Activated T-helper 1 cell treated with anti-CD3 and anti-CD28 coated beads, Interleukin-2, amount 50 U/mL, for 16 hours (primary cell): ENCODE measurements at places on chromosomes 5 and 9.

DNA sequence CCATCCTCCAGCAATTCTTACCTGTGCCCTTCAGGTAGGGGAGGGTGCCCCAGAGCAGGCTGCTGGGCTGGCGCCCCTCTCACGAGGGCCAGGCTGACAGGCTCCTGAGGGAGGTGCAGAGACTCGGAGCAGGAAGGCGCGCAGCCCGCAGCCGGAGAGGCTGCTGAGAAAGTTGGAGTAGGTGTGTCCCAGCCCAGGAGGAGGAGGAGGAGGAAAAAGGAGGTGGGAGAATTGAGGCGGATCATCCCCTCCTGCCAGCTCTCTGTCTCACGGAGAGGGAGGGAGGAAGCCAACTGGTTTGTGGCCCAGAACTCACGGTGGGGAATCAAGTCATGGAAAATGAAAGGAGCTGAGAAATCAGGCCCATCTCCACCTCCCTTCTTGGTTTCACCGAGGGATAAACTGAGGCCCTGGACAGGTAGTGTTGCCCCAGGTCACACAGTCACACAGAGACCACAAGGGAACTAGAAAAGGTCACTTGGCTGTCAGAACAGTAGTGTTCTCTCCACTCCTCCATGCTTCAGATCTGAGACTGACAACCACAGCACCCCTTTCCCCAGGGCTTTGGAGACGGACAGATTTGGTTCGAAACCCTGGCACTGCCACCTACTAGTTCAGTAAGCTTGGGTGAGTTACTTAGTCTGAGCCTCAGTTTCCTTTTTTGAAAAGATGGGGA lies at the start of gene FAT2:
TSS of gene FAT2 (minus strand) at position 188 of the 676 bp plus-strand sequence. CDS start 22,400 bp downstream, outside the sequence.
- no peak for DNase-seq

- no peak for DNase-seq
These were observed 192.3 kb downstream of the MELK start for GRCh38 chr9:36765077-36765390.

DNA sequence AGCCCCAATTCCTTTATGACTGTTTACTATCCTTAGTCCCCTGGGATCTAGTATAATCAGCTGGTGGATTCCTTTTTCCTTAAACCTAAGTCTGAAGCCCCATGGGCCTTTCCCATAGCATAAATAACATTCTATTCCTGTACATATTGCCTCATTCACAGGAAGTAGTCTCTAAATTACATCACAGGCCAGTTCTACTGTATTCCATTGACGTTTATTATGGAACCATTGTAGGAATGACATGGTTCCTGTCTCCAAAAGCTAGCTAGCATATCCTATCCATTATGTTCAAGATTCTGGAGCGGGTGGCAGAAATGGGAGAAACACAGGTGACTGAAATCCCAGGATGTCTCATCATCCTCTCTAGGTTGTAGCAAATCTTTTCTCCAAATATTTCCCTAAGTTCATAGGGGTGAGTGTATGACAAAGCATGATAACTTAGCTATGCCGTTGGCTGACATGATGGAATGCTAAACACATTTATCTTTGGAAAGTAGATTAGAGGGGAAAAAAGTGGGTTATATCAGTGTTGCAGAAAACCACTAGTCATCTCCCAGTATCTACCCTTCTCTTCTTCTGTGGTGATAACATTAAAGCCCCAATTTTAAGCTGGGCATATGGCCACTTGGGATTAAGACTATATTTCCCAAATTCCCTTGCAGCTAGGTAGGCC lies 140.1 kb downstream of the FGF1 start:
- no peak for DNase-seq

DNA sequence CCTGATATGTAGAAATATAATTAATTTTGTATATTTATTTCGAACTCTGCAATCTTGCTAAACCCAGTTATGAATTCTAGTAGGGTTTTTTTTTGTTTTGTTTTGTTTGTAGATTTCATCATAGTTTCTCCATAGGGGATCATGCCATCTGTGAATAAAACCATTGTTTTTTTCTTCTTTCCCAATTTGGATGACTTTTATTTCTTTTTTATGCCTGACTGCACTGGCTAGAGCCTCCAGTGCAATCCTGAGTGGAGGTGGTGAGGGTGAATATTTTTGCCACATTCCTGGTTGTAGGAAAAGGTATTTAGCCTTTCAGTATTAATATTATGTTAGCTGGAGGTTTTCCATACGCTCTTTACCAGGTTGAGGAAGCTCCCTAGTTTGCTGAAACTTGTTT lies 70.0 kb upstream of the GFPT2 start:
- no peak for DNase-seq

GRCh38 chr9:129667850-129668249 lies 2.4 kb downstream of the PRRX2 start:
- DNase-seq = no peak

DNA sequence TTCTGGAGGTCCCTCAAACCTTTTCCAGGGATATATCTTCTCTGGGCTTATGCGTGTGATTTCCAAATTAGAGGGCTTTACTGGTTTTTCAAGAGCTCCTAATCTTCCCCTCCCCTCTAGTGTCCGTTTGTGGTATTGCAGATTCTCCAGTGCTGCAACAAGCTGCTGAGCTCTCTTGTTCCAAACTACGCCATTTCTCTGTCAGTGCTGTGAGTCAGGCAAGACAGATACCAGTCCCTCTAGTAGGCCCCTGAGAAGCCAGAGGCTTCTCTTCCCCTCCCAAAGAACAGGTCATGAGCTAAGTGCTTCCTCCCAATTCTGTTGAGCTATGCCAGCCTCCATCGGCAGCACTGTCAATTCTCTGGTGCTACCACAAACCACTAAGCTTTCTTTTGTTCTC lies 149.5 kb downstream of the FANCC start:
- no peak for DNase-seq

- no peak for DNase-seq
These were observed 190.0 kb upstream of the S1PR3 start for GRCh38 chr9:88801214-88801796.

DNA sequence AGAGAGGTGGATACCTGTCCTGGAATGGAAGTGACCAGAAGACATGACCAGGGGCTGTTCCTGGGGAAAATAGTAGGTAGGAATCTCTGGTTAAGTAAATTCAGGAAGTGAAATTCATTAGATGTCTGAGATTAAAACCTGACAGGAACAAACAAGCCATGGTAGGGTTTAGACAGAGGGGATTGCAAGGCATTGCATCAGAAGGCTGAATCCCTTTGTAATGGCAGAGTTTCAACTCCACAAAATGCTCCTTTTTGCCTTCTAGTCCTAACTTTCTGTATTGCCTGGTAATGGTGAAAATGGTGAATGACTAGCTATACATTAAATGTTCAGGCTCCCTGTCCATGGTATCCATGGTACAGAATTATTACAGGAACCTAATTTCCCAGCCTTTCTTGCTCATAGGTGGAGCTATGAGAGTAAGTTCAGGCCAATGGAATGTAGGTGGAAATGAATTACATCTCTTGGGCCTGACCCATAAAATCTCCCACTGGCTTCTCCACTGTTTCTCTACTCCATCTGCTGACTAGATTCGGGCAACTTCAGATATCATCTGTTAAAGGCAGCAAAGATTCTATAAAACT lies 113.4 kb upstream of the CNTLN start:
- no peak for DNase-seq

DNA sequence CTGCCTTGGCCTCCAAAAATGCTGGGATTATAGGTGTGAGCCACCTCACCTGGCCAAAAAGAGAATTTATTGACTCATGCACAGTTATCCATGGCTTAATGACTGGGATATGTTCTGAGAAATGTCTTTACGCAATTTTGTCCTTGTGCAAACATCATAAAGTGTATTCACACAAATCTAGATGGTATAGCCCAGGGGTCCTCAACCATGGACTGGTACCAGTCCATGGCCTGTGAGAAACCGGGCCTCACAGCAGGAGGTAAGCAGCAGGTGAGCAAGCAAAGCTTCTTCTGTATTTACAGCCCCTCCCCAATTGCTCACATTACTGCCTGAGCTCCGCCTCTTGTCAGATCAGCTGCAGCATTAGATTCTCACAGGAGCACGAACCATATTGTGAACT lies 12.4 kb upstream of the SIL1 start:
- DNase-seq = no peak

DNA sequence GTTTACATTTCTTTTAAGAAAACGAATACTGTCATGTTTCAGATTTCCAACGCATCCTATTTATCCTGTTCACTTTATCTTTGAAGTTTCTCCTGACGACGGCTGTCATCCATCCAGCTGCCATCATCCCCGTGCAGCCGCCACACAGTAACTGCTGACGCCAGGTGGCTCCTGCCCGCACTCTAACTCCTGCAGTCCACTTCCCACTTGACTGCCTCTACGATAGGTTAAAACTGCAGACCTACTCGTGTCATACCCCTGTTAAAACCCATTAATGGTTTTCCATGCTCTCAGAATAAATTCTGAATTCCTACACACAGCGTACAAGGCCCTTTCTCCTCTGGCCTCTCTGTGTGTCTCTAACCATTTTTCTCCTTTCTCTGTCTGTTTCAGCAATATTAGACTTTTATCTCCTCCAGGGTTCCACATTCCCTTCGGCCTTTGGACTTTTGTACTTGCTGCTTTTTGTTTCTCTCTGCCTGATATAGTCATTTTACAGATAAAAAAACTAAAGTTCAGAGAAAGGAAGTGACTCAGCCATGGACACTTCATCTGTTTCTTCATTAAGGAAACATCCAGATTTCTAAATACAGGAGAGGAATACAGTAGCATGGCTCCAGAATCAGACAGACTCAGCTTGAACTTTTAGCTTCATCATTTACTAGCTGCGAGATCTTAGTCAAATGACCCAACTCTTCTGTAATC lies 84.9 kb downstream of the ADAMTS12 start:
- no peak for DNase-seq

DNA sequence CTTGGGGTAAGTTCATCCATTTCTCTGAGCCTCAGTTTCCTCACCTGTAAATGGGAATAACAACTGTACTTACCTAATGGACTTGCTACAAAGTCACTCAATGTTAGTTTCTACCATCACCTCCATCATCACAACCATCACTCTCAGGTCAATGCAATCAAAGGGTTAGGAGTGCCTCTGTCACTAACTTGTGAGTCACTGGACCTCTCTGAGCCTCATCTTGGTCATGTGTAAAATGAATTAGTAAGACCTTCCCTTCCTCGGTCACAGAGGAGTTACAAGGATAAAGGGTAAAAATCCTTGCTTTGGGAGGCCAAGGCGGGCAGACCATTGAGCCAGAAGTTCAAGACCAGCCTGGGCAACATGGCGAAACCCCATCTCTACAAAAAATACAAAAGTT lies 12.8 kb downstream of the FABP6 start:
- DNase-seq = no peak

- DNase-seq = no peak
These were observed 172.2 kb downstream of the ZSWIM6 start for GRCh38 chr5:61504143-61504770.

DNA sequence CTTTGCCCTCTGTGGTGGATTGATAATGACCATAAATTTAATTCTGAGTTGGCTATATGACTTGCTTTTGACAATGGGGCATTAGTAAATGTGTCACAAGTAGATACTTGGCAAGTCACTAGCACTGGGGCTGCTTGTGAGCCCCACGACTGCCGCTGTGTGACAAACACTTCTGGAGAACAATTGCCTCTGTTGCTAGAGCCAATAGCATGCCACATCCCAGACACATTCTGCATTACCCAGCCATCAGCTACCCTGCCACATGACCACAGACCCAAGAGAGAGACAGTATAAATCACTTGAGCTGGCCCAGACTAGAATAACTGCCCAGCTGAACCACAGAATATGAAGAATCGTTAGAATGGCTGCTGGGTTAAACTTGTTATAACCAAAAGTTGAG lies 753.2 kb upstream of the DMAC1 start:
- DNase-seq = no peak

DNA sequence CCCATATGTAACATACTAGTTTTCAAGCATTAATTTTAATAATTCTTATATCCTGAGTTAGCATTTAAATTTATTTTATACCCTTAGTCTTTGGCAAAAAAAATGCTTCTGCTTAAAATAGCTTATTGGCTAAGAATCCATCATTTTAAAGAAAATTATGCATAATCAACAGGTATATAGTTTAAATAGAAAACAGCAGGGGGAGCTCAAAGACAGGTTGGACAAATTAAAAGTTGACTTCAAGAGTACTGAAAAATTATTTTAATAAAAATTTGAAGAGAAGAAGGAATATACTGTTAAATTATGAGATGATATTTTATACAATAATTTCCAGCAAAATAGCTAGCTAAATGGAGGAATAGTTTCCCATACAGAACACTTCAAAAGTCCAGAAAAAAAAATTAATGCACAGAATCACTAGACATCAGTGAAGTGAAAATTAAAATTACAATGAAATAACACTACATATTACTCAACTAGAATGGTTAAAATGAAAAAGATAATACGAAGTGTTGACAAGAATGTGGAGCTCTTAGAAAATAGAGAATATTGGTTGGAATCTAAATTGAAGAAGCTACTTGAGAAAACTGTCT lies 387.1 kb downstream of the PDE4D start:
- DNase-seq = no peak

DNA sequence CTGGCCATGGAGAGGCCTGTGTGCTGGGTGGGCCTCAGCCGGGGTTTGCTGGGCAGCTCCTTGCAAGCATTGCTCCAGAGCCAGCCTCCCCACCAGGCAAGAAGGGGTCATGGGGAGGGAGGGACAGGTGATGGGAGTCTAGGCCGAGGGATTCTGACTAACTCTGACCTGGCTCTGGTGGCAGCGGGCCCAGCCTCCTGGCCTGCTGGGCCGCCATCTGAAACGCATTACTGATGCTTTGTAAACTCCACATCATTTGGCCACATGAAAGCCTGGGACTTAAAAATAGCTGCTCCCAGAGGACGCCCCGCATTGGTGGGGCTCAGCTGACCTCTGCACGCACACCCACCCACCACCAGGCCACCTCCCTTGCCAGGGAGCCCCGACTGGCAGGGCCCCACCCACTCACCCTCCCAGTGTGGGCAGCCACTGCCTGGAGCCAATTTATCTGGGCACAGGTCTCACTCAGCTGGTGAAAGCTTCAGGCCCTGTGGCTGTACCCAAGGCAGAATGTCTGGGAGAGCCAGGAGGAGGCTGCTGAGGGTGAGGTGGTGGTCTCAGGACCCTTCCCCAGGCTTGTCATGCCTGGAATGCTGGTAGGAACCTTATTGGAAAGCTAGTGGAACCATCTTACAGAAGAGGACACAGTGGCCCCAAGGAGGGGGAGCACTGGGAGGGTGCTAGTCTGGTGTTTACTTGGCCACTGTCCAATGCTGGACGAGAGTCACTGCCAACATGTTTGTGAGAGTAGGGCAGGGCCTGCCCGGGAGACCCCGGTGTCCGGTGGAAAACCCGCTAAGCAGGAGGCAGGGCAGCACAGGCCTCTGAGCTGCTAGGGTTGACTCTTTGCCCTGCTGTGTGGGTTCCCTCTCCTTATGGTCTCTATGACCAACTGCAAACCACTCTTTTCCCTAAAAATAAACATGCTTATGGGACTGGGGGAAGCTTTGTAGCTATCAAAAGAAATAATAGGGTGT lies 10.8 kb downstream of the TCF7 start:
- no peak for DNase-seq

GRCh38 chr9:134880484-134881312 lies at the start of gene FCN2:
Gene FCN2 (plus strand): TSS chr9:134880810. CDS start chr9:134880822, 12 bp downstream.
- DNase-seq = no peak

- DNase-seq = no peak
These were observed 4.9 kb upstream of the NXNL2 start for GRCh38 chr9:88530051-88530450.
